ENCODE measurements at places on chromosomes 12 and 14. TPM values are rescaled to one million over a fixed set of nuclear protein-coding genes. Genes with fewer than 3 reads are reported as not detected.

Gene CLMN
- 4.2 TPM for total RNA-seq

DNA sequence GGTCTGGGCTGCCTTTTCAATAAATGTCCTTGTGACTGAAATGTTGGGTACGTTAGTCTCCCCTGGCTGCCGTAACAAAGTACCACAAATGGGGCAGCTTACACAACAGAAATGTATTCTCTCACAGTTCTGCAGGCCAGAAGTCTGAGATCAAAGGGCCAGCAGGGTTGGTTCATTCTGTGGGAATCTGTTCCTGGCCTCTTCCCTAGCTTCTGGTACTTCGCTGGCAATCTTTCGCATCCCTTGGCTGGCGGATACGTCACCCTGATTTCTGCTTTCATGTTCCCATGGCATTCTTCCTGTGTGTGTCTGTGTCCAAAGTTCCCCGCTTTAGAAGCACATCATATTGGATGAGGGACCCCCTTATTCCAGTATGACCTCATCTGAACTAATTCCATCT lies 95.8 kb upstream of the NCOR2 start:
- DNase-seq = no peak

- DNase-seq = peak; percentile 10
Measured at GRCh38 chr12:79689061-79689476, 1.7 kb downstream of the PAWR start.

Gene ARHGAP9
- total RNA-seq = 3.3 TPM

All from HT1080 (cell line).